Naive B cell (primary cell): ENCODE measurements at places on chromosomes 7 and 10. TPM values are rescaled to one million over a fixed set of nuclear protein-coding genes. Genes with fewer than 3 reads are reported as not detected.
A peak's percentile ranks its signal among the peaks of the same experiment; 100 is the strongest.

DNA sequence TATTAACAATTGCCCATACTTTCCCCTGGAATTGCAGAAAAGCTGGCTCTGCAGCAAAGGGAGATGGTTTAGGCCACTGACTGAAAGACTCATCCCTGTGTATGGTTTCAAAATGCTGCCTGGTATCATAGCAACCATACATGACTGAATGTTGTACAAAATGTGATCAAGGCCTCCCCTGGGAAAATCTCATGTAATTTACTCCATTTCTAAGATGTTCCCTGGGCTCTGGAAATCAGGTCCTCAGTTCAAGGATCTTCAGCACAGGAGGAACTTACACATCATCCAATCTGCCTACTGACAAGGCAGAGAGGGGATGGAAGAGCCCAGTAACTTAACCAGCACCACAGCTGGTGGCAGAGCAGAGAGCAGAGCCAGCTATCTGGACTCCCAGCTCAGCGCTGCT lies 111.8 kb downstream of the JAZF1 start:
- peaks cover 73% of the 10 kb centered on the region for H3K4me1 ChIP-seq
- H3K27me3 ChIP-seq, result no peaks in the 10 kb centered on the region
- DNase-seq, result no peak
- no peak overlapping the region for H3K4me3 ChIP-seq

DNA sequence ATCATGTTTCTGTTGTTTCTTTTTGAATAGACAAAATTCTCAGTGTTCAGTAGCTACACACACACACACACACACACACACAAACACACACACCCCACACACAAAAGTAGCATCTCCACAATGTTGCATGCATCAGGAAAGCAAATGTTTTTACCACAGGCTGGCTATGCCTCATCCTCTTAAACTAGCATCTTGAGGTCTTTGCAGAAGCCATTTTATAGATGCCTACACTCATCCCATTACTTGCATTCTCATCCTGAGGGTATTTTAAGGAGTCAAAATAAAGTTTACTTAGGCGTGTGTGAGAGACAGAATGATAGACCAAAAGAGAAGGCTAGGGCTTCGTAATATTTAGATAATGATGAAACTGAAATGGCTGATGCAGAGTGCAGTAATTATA lies 7.9 kb upstream of the INHBA start:
- no peaks in the 10 kb centered on the region for H3K27me3 ChIP-seq
- H3K4me3 ChIP-seq, result no peak overlapping the region
- H3K36me3 ChIP-seq, result no peaks in the 10 kb centered on the region
- DNase-seq, result no peak

DNA sequence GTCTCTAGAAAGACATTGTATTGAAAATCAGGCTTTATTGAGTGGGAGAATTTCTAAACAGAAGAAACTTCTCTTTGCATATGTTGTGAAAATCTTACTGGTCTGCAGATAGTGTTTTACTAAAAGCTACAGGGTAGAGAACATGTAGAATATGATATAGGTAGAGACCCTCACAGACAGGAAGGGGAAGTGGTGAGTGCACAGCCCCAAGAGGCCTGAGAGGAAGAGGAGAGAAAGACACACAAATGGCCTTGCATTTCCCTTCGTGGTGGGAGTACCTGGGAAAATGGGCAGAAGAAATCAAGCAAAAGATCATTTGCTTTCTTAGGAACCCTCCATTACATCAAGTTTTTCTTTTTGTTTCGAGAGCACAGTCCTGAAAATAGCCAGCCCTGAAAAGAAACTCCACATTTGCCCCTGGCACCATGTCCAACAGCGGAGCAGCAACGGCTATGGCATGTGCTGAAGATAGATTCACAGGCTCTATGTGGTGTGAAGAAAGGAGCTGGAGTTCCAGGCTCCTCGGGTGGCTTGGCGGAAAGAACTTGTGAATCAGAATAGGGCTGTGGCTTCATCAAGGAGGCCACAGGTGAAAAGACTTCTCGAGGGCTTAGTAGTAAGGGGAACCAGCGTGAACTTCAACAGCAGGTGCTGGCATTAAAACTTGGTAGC lies 143.5 kb downstream of the CALCR start:
- peaks cover 7% of the 10 kb centered on the region for H3K36me3 ChIP-seq
- peak overlapping the region; percentile 94 for H3K27ac ChIP-seq
- peak overlapping the region; percentile 48 for H3K4me3 ChIP-seq

Gene SFRP4
- not detected for polyA plus RNA-seq

GRCh38 chr7:70069977-70070376 lies 471.7 kb downstream of the AUTS2 start:
- peaks cover 15% of the 10 kb centered on the region for H3K4me1 ChIP-seq
- H3K27ac ChIP-seq, result no peak overlapping the region
- no peak for DNase-seq
- H3K36me3 ChIP-seq, result no peaks in the 10 kb centered on the region
- no peak overlapping the region for H3K4me3 ChIP-seq

DNA sequence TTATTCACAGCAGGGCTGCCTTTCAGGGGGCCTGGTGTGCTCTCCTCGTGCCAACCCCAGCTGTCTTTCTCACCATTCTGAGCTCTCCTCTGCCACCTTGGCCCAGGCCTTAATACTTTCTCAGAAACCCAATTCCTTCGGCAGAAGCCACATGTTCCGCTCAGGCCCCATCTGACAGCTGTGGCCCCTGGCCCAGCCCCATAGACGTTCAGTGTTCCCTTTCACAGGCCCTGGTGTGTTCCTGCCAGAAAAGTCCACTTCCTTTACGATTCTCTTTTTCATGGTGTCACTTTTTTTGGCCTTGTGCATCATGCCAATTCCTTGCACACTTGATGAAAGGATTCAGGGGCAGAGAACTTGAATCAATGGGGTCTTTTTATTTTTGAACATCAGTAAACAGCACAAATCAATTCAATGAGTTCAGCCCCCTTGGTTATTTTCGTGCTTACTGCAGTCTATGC lies 15.9 kb upstream of the GPNMB start:
- no peaks in the 10 kb centered on the region for H3K4me1 ChIP-seq
- no peaks in the 10 kb centered on the region for H3K27me3 ChIP-seq
- DNase-seq, result no peak
- no peak overlapping the region for H3K4me3 ChIP-seq
- H3K27ac ChIP-seq, result peak overlapping the region; percentile 52

DNA sequence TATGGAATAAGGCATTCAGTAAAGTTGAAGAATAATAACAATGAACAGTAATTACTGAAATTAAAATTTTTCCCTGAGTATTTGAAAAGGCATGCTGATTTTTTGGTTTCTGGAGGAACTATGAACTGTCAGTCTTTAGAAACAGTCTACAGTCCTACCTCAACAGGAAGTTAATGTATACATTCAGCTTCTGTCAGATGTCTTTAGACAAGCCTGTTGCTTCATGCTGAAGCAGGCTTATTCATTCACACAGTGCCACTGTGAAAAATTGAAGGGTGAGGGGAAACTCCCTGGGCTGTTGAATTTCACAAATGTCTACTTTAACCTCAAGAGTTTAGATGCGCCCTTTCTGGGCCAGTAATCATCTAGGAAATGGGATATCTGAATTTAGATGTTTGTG lies 3.5 kb downstream of the NRF1 start:
- peak overlapping the region; percentile 96 for H3K27ac ChIP-seq
- H3K27me3 ChIP-seq, result no peaks in the 10 kb centered on the region
- no peak for DNase-seq
- peak overlapping the region; percentile 13 for H3K4me3 ChIP-seq
- H3K36me3 ChIP-seq, result no peaks in the 10 kb centered on the region
- peaks cover 78% of the 10 kb centered on the region for H3K4me1 ChIP-seq

DNA sequence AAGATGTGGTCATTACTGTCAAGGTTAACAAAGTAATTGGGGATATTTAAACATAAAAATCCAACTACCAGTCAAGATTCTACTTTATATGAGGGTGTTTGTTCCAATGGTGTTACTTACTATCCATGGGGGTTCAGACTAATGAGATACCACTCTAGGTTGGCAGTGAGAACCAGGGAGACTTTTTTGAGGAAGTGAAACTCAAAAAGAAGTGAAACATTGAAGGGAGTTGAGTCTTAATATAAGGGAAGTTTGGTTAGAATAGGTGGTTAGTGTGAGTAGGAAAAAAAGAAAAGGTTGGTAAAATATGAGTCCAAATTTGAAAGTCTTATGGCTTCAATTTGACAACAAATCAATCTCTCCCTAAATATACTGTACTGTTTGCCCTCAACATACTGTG lies 123.6 kb upstream of the ANK3 start:
- H3K27ac ChIP-seq, result no peak overlapping the region
- H3K36me3 ChIP-seq, result no peaks in the 10 kb centered on the region

- peaks cover 3% of the 10 kb centered on the region for H3K4me1 ChIP-seq
- H3K4me3 ChIP-seq, result no peak overlapping the region
- no peaks in the 10 kb centered on the region for H3K36me3 ChIP-seq
- no peaks in the 10 kb centered on the region for H3K27me3 ChIP-seq
- H3K27ac ChIP-seq, result no peak overlapping the region
Observed at GRCh38 chr7:69932034-69932628, 333.9 kb downstream of the AUTS2 start.

DNA sequence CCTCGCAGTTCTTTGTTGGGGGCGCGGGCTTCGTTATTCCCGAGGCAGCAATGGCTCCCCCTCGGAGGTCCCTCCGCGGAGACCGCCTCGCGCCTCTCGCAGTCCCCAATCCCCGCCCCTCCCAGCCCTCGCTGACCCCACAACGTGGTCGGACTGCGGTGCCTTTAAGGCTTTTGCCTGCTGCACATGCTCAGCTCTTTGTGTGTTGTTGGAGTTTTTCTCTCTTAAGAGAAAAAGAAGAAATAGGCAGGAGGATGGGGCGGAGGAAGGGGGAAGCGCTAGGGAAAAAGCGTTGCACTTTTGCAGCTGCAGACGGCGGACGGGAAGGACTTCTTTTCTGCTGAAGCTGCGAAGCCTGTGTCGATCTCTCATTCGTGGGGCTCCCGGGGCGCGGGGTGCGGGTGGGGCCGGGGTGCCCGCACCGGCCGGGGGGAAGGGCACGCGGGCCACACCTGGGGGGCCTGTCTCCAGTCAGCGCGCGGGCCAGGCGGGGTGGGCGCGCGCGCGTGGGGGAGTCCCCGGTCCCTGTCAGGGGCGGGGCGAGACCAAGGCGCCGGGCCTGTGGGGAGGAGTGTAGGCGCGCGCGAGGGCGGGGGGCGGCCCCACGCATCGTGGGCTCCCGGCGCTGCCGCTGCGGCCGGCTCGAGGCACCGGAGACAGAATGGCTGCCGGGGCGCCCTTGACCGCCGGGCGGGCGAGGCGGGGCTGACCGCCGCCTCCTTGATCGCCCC lies 445 bp upstream of the ATRNL1 start:
- H3K36me3 ChIP-seq, result peaks cover 6% of the 10 kb centered on the region
- peak overlapping the region; percentile 81 for H3K4me3 ChIP-seq
- peaks cover 48% of the 10 kb centered on the region for H3K27me3 ChIP-seq
- peak; percentile 35 for DNase-seq
- no peak overlapping the region for H3K27ac ChIP-seq

Gene CRTAC1
- not detected for polyA plus RNA-seq

Gene CREB5
- polyA plus RNA-seq, result not detected
